ENCODE measurements at places on chromosomes 11 and 22. TPM values are rescaled to one million over a fixed set of nuclear protein-coding genes. Genes with fewer than 3 reads are reported as not detected.

- no peak for DNase-seq
Observed at GRCh38 chr22:45686836-45687235, 15.2 kb downstream of the ATXN10 start.

DNA sequence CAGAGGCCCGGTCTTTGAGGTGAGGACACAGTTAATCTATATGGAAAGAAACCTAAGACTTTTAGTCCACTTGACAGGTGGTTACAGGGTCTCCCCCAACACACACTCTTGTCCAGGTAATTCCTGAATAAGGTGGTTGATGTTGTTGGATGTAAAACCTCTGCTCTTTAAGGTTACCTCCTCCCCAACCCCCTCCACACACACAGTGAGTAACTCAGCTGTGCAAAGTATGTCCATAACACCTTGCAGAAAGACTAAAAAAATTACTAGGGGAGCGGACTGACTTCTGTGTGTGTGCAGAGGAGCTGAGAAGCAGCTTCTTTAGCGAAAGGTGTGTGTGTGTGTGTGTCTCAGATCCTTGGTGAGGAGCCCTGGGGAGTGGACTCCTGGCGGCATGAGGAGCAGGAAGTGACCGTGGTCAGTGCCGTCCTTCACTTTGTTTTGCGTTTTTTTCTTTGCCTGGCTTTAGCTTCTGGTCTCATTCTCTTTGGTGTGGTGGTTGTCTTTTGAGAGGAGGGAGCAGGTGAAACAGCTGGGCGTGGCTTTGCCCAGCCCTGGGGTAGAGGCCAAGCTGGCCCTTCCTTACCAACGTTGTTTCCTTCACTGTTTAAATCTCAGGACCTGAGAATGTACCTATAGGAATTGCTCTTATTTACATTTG, 1.7 kb downstream of the ZBED4 start:
- DNase-seq, result no peak

- no peak for DNase-seq
Observed at GRCh38 chr11:116931206-116931953, 94.0 kb upstream of the APOA1 start.

- DNase-seq, result no peak
Observed at GRCh38 chr11:122155765-122156527, 39.9 kb upstream of the BLID start.

- peak; percentile 7 for DNase-seq
Observed at GRCh38 chr11:2521733-2522630, 77.2 kb downstream of the KCNQ1 start.

DNA sequence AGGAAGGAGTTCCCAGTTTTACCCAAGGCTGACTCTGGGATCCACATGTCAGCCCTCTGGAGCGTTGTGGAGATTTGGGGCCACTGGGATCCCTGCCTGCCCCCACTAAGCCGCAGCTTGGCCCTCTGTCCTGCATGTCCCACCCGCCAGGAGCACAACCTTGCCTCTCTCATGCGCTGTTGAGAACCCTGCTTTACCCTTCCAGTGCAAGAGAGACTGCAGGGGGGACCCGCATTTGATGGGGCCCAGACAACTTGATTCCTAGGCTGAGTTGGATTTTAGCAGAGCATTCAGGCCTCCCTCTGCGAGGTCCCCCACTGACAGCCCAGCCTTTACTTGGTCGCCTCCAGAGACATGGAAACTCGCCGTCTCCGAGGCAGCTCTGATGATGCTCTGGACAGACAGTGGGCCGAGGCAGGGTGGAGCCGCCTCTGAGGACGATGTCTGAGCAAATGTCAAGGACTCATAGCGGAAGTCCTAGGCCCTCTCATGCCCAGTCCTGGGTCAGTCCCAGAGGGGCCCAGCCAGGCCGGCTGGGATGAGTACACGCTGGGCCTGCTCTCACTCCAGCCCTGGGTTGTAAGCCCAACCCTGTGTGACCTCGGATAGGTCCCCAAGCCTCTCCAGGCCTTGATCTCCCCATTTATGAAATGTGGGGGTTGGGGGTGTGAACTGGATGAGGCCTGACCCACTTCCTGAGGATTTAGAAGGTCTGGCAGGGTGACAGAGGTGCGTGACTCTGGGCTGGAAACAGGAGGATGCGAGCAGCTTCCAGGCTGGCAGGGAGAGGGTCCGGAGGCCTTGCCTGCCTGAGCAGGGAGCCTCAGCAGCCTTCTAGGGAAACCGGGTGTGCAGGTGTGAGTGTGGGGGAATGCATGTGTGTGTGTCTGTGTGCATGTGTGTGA, 630 bp downstream of the CD5 start:
- no peak for DNase-seq

Gene DEUP1
- total RNA-seq, result not detected

Gene CASP4
- 86.3 TPM for total RNA-seq

DNA sequence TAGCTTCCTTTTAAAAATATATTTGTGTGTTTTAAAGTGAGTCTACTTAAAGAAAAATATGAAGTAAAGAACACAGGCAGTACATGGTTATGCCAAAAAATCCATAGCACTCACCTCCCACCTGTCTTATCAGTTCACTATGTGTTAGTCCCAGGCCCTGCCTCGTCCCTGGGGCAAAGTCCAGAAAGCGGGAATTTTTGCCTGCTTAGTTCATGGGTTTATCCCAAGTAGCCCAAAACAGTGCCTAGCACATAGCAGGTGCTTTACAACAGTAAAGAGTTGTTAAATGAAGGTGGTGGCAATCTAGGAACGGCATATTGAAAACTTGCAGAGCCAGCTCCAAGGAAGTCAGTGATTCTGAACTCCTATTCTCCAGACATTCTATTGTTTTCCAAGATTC, 154.0 kb downstream of the MN1 start:
- no peak for DNase-seq

Gene ST14
- total RNA-seq, result 107 TPM

Gene PDE3B
- 1.3 TPM for total RNA-seq

- DNase-seq, result no peak
Observed at GRCh38 chr11:110468121-110468520, 38.4 kb downstream of the FDX1 start.

All from lower leg skin (tissue), 4 donors.